ENCODE measurements at places on chromosomes 12 and 14. TPM values are rescaled to one million over a fixed set of nuclear protein-coding genes. Genes with fewer than 3 reads are reported as not detected.

- no peaks in the 10 kb centered on the region for H3K4me1 ChIP-seq
- H3K36me3 ChIP-seq: no peaks in the 10 kb centered on the region
- DNase-seq: no peak
- no peaks in the 10 kb centered on the region for H3K27me3 ChIP-seq
- H3K4me3 ChIP-seq: no peak overlapping the region
- no peak overlapping the region for H3K27ac ChIP-seq
Observed at GRCh38 chr14:33414041-33414440, 475.4 kb downstream of the NPAS3 start.

FERMT2 gene
- 34.8 TPM for total RNA-seq

DNA sequence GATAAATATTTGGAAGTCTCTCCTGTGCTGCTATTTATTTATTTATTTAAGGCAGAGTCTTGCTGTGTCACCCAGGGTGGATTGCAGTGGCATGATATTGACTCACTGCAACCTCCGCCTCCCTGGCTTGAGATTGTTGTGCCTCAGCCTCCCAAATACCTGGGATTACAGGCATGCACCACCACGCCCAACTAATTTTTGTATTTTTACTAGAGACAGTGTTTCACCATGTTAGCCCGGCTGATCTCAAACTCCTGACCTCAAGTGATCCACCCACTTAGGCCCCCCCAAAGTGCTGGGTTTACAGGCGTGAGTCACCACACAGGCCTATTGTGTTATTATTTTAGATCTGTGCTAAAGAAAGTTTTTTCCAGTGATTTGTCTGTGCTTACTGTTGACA is 225.2 kb downstream of the CCER1 start:
- DNase-seq: no peak
- no peak overlapping the region for H3K27ac ChIP-seq
- no peaks in the 10 kb centered on the region for H3K27me3 ChIP-seq
- no peak overlapping the region for H3K4me3 ChIP-seq

LHX5 gene
- total RNA-seq: not detected

ANKRD9 gene
- 11.5 TPM for total RNA-seq

GPRC5A gene
- 0.17 TPM for total RNA-seq

DNA sequence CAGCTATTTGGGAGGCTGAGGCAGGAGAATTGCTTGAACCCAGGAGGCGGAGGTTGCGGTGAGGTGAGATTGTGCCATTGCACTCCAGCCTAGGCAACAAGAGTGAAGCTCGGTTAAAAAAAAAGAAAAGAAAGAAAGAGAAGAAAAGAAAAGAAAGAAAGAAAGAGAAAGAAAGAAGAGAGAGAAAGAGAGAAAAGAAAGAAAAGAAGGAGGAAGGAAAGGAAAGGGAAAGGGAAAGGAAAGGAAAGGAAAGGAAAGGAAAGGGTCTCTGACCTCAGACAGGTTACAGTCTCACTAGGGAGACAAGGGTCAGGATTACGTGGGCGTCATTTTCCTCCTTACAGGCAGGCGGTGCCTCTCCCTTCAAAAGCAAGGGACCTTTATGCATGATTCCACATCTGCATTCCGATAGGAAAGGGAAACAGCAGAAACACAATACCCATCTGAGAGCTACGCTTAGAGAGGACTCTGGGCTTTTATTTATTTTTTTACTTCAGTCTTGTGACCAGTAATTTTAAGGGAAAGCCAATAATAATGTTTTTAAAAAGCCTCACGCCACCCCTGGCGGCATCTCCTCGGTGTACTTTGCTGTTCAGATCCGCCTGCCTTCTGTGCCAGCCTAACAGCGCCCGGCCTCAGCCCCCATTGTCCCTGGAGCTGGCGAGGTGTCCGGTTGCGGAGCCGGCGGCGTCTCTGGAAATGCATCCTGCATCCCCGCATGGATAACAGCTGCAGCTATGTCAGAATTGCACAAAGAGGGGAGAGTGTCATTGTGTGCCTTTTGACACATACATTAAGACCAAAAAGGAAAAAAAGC is 945 bp upstream of the HIP1R start:
- H3K4me3 ChIP-seq: peak overlapping the region; percentile 63
- peaks cover 33% of the 10 kb centered on the region for H3K4me1 ChIP-seq
- H3K36me3 ChIP-seq: no peaks in the 10 kb centered on the region
- H3K27me3 ChIP-seq: no peaks in the 10 kb centered on the region
- peak overlapping the region; percentile 61 for H3K27ac ChIP-seq

DNA sequence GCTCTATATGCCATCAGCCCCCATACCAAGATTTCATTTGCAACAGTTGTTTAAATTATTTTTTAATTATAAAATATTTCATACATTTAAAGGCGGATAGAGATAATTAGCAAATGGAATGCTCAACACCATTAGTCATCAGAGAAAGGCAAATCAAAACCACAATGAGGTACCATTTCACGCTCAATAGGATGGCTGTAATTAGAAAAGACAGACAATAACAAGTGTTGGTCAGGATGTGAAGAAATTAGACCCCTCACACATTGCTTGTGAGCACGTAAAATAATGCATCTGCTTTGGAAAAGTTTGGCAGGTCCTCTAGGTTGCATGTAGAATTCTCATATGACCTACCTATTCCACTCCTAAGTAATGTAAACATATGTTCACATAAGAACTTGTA is 35.3 kb upstream of the EPS8 start:
- H3K4me1 ChIP-seq: peaks cover 17% of the 10 kb centered on the region
- DNase-seq: no peak
- no peaks in the 10 kb centered on the region for H3K36me3 ChIP-seq

DNA sequence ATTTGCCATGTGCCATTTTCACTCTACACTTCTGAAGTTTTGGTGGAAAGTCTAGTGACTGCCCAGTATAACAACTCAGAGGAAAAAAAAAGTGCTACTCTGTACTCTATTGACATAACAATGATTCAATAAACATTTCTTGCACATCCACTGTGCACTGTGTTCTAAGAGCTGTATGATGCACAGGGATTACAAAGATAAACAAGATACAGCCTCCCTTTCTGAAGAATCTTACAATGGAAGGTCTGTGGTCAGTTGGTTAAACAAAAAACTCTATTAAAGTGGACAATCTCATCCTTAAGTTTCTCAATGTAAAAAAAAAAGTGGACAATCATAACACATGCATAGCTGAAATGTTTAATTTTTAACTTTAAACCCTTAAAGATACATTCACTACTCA is 105.7 kb upstream of the RASSF8 start:
- H3K4me3 ChIP-seq: no peak overlapping the region
- H3K36me3 ChIP-seq: no peaks in the 10 kb centered on the region
- peaks cover 8% of the 10 kb centered on the region for H3K4me1 ChIP-seq
- H3K27ac ChIP-seq: no peak overlapping the region

RILPL2 gene
- total RNA-seq: 1.8 TPM

- H3K4me3 ChIP-seq: no peak overlapping the region
- no peak overlapping the region for H3K27ac ChIP-seq
- no peaks in the 10 kb centered on the region for H3K36me3 ChIP-seq
Observed at GRCh38 chr12:109768901-109769670, 55.5 kb downstream of the FAM222A start.

- no peaks in the 10 kb centered on the region for H3K4me1 ChIP-seq
- no peak overlapping the region for H3K27ac ChIP-seq
Observed at GRCh38 chr12:79187032-79187431, 322.5 kb downstream of the SYT1 start.

ALG10B gene
- total RNA-seq: 2.6 TPM

- H3K27me3 ChIP-seq: no peaks in the 10 kb centered on the region
- no peaks in the 10 kb centered on the region for H3K36me3 ChIP-seq
- DNase-seq: no peak
Observed at GRCh38 chr12:101042211-101042610, 167.8 kb downstream of the SLC5A8 start.

DNA sequence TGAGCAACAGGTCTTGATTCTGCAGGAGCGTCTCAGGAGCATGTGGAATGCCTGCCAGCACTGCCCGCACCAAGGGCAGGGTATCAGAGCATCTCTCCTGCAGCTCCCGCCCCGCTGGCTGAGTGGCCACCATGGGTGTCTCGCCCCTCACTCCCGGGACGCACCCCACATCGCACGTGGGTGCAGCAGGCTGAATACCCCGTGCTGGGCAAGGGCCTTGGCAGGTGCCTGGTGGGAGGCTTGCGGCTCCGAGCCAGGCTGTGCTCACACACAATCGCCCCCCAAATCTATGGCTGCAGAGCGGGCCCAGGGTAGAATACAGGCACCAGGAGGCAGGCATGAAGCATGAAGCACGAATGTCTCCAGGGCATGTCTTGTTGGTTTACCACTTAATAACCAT is 103.9 kb upstream of the TMEM132D start:
- no peaks in the 10 kb centered on the region for H3K36me3 ChIP-seq
- H3K4me3 ChIP-seq: no peak overlapping the region
- H3K27ac ChIP-seq: no peak overlapping the region
- H3K4me1 ChIP-seq: no peaks in the 10 kb centered on the region
- DNase-seq: peak; percentile 10

GLIPR1L1 gene
- total RNA-seq: not detected

GRCh38 chr12:120376416-120376815 is 7.5 kb upstream of the MSI1 start:
- no peak overlapping the region for H3K4me3 ChIP-seq

DNA sequence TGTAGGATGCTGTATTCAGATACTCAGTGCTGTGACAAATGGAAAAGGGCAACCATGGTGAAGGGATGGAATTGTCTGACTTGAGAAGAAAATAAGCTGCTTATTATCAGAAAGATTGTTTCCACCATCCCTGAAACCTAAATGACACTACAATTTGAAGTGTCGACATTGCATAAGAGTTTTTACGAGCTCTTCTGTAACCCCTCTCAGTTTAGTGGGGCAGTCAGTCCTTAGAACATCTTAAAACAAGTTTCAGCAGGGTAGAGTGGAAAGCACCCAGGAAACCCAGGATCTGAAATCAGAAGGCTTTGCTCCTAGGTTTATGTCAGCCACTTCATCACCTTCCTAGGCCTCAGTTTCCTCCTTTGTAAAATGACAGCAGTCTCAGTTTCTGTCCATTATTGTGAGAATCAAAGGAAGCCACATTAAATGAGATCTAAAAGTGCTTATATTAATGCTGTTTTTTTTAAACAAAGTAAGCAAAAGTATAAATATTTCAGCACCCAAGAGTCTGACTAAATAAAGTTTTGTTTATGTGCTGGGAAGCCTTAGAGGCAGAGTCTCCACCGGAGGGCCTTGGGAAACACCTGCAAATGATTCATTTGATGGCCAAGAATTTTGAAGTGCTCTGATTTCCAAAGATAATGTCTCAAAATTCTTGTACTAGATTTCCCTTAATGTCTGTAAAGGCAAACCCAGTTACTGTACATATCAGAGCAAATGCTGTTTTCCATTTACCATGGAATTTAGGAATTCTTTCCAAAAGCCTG is 1.8 kb downstream of the IFT43 start:
- no peaks in the 10 kb centered on the region for H3K36me3 ChIP-seq
- H3K27ac ChIP-seq: no peak overlapping the region
- no peaks in the 10 kb centered on the region for H3K27me3 ChIP-seq
- no peak for DNase-seq
- peak overlapping the region; percentile 99 for H3K4me3 ChIP-seq

DNA sequence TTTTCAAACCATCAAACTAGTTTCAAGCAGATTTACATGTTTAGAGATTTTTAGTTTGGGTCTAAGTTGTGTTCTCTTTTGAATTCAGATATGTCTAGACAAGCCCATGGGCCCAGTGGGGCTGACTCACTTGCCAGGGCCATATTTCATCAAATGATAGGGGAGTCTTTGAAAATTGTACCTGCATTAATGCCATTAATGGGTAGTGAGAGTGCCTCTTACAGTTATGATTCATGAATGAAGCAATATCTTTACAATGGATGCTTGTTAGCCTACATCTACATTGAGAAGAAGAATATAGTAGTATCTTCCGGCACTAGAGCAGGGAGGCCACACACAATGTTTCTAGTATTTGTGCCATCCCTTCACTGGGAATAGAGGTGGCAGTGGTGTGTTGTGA is 174.2 kb upstream of the E2F7 start:
- no peak overlapping the region for H3K4me3 ChIP-seq
- H3K27ac ChIP-seq: no peak overlapping the region
- H3K27me3 ChIP-seq: no peaks in the 10 kb centered on the region
- H3K36me3 ChIP-seq: no peaks in the 10 kb centered on the region
- no peak for DNase-seq
- H3K4me1 ChIP-seq: no peaks in the 10 kb centered on the region

DNA sequence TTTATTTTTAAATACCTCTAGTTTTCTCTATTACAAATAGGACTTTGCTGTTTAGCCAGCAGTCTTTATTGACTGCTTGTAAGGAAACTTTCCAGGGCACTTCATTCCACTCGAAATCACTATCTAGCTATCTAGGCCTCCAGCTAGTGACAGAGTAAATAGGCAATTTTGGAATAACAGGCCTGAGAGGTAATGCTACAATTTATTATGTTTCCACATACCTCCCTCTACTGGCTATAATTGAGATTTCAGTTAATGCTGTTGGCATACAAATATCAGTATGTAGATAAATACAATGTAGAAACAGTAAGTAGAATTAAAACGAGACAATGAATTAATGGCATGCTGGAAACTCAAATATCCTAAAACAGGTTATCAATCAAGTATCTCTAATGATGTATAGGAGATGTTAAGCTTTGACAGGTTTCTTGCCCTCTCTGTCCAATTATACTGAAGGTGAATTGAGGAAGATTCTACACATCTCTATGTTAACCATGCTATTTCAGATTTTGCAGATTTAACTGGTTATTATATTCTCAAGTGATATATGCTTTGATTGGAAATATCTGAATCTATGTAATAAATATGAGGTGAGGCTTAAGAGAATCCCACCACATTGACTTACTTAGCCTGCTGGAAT is 7.2 kb downstream of the DTD2 start:
- no peaks in the 10 kb centered on the region for H3K27me3 ChIP-seq
- H3K4me1 ChIP-seq: no peaks in the 10 kb centered on the region
- no peak overlapping the region for H3K27ac ChIP-seq
- peaks cover 9% of the 10 kb centered on the region for H3K36me3 ChIP-seq
- no peak for DNase-seq
- no peak overlapping the region for H3K4me3 ChIP-seq

DNA sequence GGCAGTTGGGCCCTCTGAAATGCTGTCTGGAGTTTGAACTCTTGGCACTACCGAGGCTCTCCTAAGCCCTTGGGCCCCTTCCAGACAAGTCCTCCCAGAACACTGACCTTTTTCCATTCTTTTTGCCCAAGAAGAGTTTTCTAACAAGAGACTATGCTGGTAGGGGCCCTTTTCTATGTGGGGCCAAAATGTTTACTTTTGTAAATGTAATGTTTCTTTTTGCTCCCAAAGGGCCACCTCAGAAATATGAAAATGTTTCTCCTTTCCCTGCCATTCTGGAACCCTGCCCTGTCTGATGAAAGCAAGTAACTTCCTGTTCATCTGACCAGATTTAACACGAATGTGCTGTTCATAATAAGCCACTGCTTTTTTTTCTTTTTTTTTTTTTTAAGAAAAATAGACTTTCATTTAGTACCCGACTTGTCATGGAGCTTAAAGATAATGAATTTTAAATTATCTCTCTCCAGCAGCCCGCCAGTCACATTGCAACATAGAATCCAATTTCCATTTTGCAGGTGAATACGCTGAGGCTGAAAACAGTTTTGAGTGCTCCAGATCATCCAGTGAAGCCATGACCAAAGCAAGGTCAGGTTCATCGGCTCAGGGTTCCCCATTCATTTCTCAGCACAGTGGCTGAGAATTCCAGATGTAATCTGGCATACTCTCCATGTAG is 169.9 kb downstream of the DPF3 start:
- no peaks in the 10 kb centered on the region for H3K27me3 ChIP-seq
- H3K36me3 ChIP-seq: peaks cover 2% of the 10 kb centered on the region
- DNase-seq: no peak
- peaks cover 2% of the 10 kb centered on the region for H3K4me1 ChIP-seq

CLEC9A gene
- total RNA-seq: not detected

- H3K27ac ChIP-seq: no peak overlapping the region
- H3K36me3 ChIP-seq: no peaks in the 10 kb centered on the region
- H3K4me1 ChIP-seq: no peaks in the 10 kb centered on the region
- H3K4me3 ChIP-seq: no peak overlapping the region
Observed at GRCh38 chr12:113587720-113588119, 116.0 kb upstream of the LHX5 start.

RGS6 gene
- total RNA-seq: 0.17 TPM

Measured in liver (tissue), 10 donors.